ENCODE measurements at places on chromosomes 4 and X.
A peak's percentile ranks its signal among the peaks of the same experiment; 100 is the strongest.

- DNase-seq: no peak
Measured at GRCh38 chr4:63492515-63492914, 916.7 kb downstream of the TECRL start.

GRCh38 chrX:136250191-136251040, 784 bp downstream of the MAP7D3 start:
- DNase-seq: peak; percentile 32

DNA sequence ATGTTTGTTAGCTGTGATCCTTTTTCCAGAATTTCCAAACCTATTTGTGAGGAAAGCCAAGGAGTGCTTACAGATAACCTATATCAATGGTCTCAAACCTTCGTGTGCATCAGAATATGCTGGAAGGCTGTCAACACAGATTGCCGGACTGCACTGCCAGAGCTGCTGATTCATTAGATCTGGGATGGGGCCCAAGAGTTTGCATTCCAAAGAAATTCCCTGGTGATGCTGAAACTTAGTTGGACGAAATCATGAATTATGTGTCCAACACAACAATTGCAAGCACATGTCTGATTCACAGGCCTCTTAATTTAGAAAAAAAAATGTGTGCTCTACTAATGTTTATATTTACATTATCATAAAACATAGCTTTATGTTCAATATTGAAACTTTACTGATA, 544.0 kb upstream of the AMOT start:
- DNase-seq: no peak

DNA sequence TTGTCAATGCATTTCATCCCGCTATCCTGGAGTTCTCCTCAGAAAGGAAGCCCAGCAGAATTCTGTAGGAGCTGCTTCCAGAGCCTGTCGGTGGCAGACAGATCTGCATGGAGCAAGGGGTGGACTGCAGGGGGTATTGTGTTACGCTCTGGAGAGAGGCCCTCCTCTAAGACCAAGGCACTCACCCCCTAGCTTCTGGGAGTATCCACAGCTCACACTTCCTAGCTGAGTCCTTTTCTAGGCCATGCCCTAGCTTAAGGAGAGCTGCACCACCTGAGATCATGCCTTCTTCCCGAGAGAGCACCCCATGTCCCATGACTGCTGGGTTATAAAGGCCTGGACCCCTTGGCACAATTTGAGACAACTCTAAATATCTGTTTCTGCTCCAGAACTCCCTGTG, 39.1 kb downstream of the MTNR1A start:
- no peak for DNase-seq

- no peak for DNase-seq
Measured at GRCh38 chr4:139550724-139551429, 5.1 kb downstream of the SETD7 start.

DNA sequence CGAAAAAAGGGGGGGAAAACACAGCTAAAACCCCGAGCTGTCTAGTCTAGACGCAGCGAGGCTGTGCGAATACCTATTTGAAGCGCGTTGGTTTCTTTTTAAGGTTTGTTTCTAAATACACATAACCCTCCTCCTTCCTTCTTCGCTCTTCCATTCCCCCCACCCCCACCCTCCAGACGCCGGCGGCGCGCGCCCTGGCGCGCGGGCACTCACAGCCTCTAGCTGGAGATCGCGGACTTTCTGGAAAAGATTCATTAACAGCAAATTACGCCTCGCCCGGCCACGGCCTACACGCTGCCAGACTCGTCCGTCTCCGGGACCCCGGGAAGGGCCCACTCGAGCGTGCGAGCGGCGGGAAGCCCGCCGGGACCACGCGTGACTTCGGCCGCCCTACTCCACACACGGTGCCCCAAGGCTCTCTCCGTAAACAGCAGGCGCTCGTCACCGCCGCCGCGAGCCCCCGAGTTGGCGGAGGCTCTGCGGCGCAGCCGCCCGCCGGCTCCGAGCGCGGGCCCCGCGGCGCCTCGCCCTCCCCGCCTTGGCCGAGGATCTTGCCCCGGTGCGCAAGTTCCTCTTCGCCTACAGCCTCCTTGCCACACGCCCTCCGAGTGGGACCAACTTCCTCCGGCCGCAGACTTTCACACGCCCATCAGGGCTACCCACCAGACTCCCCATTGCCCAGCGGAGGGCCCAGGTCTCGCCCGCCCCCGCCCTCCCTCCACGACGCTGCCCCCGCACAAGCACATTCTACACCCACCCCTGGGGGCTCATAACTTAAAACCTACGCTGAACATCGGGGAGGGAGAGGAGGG, 2.0 kb downstream of the BCOR start:
- peak; percentile 62 for DNase-seq

DNA sequence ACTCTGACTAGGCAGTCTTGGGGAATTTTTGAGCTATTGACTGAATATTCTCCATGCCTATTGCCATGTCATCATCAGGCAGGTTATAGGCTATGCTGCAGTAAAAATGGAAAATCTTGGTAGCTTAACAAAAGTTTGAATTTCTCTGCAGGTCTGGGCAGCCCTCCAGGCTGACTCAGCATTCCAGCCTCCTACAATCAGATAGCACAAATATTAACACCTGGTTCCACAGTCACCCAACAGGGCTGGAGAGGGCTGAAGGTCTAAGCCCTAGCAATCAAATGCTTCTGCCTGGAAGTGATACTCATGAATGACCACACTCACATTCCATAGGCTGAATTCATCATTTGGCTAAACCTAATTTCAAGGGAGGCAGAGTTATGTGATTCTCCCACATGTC, 9.6 kb upstream of the PPP3CA start:
- no peak for DNase-seq

DNA sequence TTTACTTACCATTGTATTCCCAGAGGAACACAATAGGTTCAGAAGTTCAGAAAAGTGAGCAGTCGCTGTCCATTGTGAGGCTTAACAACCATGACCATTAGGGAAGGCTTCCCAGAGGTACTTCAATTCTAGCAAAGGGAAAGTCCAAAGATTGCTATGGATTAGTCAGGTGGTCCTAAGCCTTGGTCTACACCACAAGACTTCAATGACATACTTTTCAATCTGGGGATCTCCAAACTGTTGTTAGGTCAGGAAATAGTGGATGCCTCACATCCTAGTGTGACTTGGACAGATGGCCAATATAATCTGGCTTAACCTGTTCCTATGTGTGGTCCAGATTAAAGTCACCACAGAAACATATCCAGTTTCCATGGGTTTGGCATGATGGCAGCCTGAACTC, 118.0 kb downstream of the SPCS3 start:
- DNase-seq: no peak

DNA sequence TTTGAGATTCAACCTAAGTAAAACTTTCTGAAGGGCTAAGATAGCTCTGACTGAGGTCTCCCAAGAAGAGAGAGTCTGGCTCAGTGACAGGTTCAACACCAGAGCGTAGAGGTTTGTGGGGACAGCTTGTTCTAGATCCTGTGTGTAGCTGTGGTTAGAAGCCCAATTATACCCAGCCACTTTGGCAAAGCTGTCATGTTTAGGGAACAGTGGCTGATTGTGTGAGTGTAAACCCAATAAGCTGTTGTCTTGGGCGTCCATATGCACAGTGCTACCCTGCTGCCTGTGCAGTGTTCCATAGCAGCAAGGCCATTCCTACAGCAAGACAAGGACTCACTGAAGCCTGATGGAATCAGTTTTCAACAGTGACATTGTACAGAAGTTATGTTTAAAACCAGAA, 11.2 kb upstream of the SCRG1 start:
- DNase-seq: no peak

DNA sequence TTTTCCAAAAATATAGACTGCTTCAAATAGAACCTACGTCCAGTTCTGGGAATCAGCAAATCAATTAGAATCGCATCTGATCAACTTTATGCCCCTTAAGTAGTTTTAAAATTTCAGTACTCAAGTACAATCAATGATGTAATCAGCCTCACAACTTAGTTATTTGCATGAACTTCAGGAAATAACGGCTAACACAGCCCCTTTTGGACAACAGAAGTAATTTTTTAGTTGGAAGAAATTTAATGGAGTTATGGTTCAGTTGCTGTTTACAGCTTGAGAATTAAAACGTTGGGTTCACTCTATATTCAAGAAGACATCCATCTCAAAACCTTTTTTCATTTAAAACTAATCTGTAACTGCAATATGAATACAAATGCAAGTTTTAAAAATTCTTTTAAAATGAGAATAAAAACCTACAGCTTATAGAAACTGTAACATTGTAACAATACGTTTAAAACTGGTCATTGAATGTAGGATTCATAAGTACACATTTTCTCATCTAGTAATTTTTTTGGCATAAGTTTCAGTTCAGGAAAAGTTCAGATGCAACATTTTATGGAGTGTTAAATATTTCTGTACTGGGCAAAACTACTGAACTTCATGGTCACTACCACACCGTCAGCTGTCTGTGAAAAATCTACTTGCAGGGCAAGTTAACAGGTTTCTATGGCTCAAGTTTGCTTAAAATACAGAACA, 956 bp downstream of the TAPT1 start:
- DNase-seq: no peak

- DNase-seq: no peak
Measured at GRCh38 chr4:166315721-166316467, 442.9 kb downstream of the TLL1 start.

GRCh38 chr4:159298502-159298901, 195.6 kb downstream of the RAPGEF2 start:
- DNase-seq: no peak

DNA sequence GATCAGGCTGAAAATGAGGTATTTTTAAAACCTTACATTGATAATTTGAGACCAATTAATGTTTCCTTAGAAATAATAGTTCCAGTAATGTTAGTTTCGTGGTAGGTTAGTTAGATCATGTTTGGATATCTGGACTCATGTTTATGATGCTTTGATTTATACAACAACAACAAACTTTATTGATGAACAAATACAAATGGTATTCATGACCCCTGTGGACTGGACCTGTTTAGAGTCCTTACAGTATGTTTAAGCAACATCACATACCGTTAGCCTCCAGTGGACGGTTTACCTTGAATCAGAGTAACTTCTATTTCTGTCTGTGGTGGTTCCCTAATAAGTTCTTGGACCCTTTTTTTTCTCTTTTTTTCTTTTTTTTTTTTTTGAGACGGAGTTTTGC, 18.0 kb downstream of the ZRSR2 start:
- DNase-seq: no peak

- no peak for DNase-seq
Measured at GRCh38 chr4:56051029-56051709, 102.4 kb downstream of the CEP135 start.

- DNase-seq: no peak
Measured at GRCh38 chrX:130997314-130997713, 60.8 kb upstream of the ARHGAP36 start.

DNA sequence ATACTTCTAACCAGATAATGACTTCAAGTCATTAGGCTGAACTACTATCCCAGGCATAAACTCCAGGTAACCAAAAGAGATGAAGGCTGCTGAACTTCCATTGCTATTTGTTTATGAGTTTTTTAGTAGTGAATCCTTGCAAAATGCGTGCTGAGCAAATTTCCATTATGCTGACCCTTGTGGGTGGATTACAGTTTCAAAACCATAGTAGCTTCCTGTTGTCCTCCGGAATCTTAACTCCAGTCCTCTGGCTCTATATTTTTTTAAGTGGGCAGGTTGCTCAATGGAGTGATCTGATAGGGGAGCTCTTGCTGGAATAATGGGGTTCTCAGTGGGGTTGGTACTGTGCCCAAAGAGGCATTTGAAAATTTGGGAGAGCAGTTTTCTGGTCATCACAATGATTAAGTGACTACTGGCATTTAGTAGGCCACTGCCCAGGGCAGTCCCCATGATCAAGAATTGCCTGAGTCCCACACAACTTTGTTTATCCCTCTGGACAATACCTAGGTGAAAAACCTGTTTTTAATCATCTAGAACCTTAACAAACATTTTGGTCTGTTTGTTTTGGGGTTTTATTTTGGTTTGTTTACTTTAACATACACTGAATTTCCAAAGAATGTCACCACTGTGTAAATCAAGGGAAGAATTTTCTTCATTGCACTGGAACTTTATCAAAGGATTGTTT, 302.3 kb upstream of the GATB start:
- no peak for DNase-seq

DNA sequence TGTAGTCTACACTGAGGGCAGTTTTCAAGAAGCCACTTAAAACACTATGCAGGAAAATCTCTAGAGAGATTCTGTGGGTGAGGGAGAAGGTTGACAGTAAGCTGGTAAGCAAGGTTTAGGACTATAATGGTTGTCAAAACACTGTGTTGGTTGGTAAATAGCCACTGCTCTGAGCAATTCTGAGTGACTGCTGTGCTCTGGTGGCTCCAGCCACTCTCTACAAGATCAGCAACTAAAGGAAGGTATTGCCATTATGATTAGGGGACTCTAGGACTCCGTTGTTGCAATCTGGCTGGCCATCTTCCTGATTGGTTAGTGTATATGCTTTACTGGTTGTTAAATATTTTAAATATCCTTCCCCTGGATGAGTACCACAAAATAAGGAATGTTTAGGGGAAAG, 5.5 kb upstream of the FAM47E start:
- no peak for DNase-seq

DNA sequence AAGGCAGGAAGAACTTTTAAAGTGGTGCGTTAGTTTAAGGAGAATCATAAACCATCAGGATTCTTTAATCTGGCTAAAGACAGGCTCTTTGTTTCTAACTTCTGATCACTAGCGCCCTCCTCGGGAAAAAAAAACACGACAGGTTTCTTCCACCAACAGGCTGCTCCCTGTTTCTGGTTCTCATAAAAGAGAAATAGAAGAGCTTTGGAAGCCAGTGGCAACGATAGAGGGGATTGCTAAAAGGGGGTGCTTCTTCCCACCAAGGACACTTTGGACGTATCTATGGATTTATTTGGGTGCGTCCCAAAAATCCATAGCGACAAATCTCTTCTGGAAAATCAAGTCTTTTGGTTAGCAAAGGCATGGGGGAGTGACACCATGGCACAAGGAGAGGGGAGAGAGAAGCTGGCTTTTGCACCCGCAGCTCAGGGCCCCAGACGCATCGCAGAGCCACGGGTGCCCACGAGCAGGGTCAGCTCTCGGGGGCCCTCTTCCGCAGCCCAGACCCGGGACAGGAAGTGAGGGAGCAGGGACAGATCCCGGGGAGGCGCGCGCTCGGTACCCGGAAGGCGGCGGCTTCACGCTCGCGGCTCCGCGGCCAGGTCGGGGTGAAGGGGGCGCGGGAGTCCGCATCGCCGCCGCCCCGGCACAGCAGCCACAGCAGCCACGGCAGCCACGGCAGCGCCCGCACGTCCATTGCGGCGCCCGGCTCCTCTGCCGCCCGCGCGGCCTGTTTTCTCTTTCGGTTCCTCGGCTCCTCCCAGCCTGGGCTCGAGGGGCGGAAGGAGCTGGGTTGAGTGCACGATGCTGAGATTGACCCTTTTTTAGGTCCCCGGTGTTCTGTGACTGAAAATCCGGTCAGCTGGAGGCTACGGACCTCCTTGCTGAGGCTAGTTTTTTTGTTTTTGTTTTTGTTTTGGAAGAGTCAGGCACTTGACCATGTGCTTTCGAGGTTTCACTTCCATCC, at the start of gene CTSO:
TSS of gene CTSO (minus strand) at position 716 of the 967 bp plus-strand sequence. CDS start at position 697, 19 bp downstream.
- DNase-seq: peak; percentile 85

DNA sequence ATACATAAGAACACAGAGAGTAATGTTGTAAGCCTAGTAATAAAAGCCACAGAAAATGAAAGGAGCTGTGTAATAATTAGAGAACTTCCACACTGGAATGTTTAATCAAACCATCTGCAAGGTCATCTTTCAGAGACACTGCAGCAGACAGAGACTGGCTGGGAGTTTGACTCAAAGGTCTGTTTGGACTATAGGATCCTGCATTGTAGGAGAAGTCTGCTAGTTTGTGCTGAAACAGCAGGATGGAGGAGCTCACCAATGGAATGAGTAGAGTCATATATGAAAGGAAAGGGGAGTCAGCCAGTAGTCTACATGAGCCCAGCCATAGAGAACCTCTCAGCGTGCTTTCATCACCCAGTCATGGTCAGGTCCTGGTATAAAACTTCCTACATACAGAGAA, 4.5 kb upstream of the ACE2 start:
- DNase-seq: no peak

GRCh38 chr4:159012381-159012780, 90.5 kb upstream of the RAPGEF2 start:
- DNase-seq: no peak
